Heart right ventricle (tissue), 16 donors: ENCODE measurements at places on chromosomes 1 and 21. TPM values are rescaled to one million over a fixed set of nuclear protein-coding genes. Genes with fewer than 3 reads are reported as not detected.
A peak's percentile ranks its signal among the peaks of the same experiment; 100 is the strongest.

The KCNJ6 gene
- total RNA-seq: not detected

The SNAP47 gene
- 102 TPM for total RNA-seq

The C1orf87 gene
- total RNA-seq: not detected

The TLR5 gene
- 2.4 TPM for total RNA-seq

The TRIM67 gene
- total RNA-seq: 0.28 TPM

The BPNT1 gene
- 20.8 TPM for total RNA-seq

The KCNJ9 gene
- total RNA-seq: not detected

The CROCC gene
- 6.0 TPM for total RNA-seq

- no peak overlapping the region for H3K4me3 ChIP-seq
- H3K27ac ChIP-seq: no peak overlapping the region
- H3K4me1 ChIP-seq: peaks cover 15% of the 10 kb centered on the region
- no peaks in the 10 kb centered on the region for H3K27me3 ChIP-seq
- DNase-seq: no peak
- H3K36me3 ChIP-seq: no peaks in the 10 kb centered on the region
Observed at GRCh38 chr21:34156957-34157356, 83.6 kb downstream of the MRPS6 start.

GRCh38 chr1:163824490-163824889 lies 502.7 kb downstream of the NUF2 start:
- DNase-seq: no peak
- H3K4me1 ChIP-seq: peaks cover 32% of the 10 kb centered on the region
- no peaks in the 10 kb centered on the region for H3K36me3 ChIP-seq
- H3K4me3 ChIP-seq: no peak overlapping the region
- no peak overlapping the region for H3K27ac ChIP-seq

GRCh38 chr1:3069491-3070308 lies 697 bp downstream of the PRDM16 start:
- H3K36me3 ChIP-seq: no peaks in the 10 kb centered on the region
- peaks cover 17% of the 10 kb centered on the region for H3K27me3 ChIP-seq
- peak; percentile 68 for DNase-seq
- H3K4me3 ChIP-seq: peak overlapping the region; percentile 81

GRCh38 chr1:201346337-201346939 lies 31.0 kb downstream of the TNNT2 start:
- DNase-seq: peak; percentile 62
- H3K36me3 ChIP-seq: no peaks in the 10 kb centered on the region
- H3K4me3 ChIP-seq: no peak overlapping the region
- no peaks in the 10 kb centered on the region for H3K27me3 ChIP-seq
- H3K4me1 ChIP-seq: no peaks in the 10 kb centered on the region
- no peak overlapping the region for H3K27ac ChIP-seq

DNA sequence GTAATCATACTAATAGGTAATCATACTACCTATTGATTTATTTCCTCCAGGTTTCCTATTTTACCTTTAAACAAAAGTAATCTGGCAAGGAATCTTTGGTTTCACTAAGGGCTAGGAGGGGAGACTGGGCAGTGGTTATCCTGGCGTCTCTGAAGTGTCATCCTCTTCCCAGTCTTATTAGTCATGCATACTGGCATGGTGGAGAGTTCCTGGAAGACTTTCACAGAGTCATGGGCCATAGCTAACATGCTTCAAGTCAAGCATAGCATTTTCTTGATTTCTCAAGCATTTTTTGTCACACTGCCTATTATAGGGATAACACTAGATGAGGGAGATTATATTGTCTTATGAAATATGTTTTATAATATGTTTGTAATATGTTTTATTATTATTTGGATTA lies 64.0 kb upstream of the ASB17 start:
- H3K4me1 ChIP-seq: no peaks in the 10 kb centered on the region
- H3K36me3 ChIP-seq: no peaks in the 10 kb centered on the region
- H3K4me3 ChIP-seq: no peak overlapping the region
- H3K27ac ChIP-seq: no peak overlapping the region

- no peak for DNase-seq
- no peaks in the 10 kb centered on the region for H3K4me1 ChIP-seq
- no peaks in the 10 kb centered on the region for H3K36me3 ChIP-seq
- H3K27ac ChIP-seq: no peak overlapping the region
- no peak overlapping the region for H3K4me3 ChIP-seq
Observed at GRCh38 chr1:156549390-156549789, 23.0 kb downstream of the IQGAP3 start.

- H3K27me3 ChIP-seq: no peaks in the 10 kb centered on the region
- no peaks in the 10 kb centered on the region for H3K36me3 ChIP-seq
- no peaks in the 10 kb centered on the region for H3K4me1 ChIP-seq
Observed at GRCh38 chr1:11622398-11622797, 31.8 kb downstream of the FBXO2 start.

- H3K4me1 ChIP-seq: no peaks in the 10 kb centered on the region
- H3K36me3 ChIP-seq: no peaks in the 10 kb centered on the region
- no peak for DNase-seq
- H3K4me3 ChIP-seq: no peak overlapping the region
- H3K27ac ChIP-seq: no peak overlapping the region
- H3K27me3 ChIP-seq: peaks cover 27% of the 10 kb centered on the region
Observed at GRCh38 chr21:44753357-44753756, 42.0 kb upstream of the TSPEAR start.

- H3K36me3 ChIP-seq: no peaks in the 10 kb centered on the region
- no peaks in the 10 kb centered on the region for H3K27me3 ChIP-seq
- H3K27ac ChIP-seq: peak overlapping the region; percentile 96
- H3K4me1 ChIP-seq: peaks cover 59% of the 10 kb centered on the region
Observed at GRCh38 chr1:27601771-27602461, 2.0 kb downstream of the AHDC1 start.

DNA sequence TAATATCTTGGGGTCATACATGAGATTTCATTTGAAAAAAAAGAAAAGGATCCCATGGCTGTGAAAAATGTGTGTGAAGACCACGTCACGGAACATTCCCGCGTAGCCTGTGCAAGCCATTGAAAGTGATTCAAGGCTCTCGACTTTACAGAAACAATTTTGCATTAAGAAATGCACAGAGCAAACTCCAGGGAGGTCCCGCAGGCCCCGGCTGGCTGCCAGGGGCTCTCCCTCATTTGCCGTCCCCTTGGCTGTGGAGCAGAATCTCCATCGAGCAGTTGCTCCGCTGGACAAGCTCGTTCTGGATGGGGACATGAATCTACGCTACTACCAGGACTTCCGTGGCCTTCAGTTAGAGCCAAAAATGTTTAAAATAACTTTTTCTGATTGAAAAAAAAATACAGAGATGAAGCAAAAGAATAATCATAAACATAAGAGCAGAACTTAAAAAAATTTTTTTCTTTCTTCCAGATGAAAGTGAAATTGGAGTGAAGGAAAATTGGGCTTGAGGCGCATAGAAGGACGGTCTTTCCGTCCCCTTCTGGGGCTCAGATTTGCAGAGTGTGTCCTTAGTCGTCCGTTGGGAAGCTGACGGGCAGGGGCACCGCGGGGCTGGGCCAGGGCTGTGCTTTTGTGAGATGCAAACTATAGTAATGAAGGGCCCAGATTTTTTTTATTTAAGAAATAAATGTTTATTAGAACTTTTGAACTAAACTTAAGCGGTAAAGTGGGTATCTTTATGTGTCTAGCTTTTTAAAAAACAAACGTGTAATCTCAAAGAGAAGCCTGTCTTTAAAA lies 68.1 kb upstream of the ARHGEF16 start:
- H3K4me1 ChIP-seq: no peaks in the 10 kb centered on the region
- H3K36me3 ChIP-seq: no peaks in the 10 kb centered on the region
- no peak overlapping the region for H3K27ac ChIP-seq
- H3K27me3 ChIP-seq: peaks cover 4% of the 10 kb centered on the region
- H3K4me3 ChIP-seq: no peak overlapping the region

DNA sequence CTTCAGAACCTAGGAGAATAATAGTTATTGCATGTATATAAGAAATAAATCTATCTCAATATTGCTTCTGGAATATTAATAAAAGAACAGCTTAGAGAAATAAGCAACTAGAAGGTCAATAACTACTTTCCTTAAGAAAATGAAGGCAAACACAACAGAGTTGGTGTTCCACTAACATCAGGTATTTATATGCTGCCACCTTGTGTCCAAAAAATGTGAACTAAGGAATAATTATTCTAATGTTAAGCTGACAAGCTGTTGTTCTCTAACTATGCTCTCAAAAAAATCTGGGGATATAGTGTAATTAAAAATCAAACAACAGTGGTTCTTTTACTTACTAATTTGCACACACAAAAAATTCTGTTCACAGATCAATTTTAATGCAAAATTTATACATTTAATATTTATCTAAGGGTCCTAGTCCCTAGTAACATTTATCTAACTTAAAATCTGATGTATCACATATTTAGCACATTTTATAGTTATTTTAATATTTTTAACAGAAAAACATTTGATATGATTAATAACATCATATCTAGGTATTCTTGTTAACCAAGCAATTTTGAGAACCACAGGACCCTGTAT lies 39.6 kb downstream of the UCHL5 start:
- peak; percentile 8 for DNase-seq
- no peaks in the 10 kb centered on the region for H3K4me1 ChIP-seq
- no peak overlapping the region for H3K27ac ChIP-seq
- no peak overlapping the region for H3K4me3 ChIP-seq
- no peaks in the 10 kb centered on the region for H3K27me3 ChIP-seq

DNA sequence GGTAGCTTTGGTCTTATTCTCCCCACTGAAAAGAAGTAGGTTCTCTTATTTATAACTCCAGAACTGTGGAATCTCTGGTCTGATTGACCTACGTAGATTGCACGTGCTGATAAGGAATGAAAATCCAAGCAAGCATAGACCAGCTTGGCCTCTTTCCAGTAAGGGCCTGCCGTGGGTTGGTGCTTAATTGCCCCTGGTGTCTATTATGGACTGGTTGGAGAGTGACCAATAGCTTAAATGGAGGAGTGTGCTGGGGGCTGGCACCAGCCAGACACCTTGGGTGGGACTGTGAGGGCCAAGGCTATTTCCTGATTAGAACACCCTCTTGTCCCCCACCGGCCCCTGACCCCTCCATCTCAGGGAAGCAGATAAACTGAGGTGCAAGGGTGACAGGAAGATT lies 74.0 kb downstream of the TENT5C start:
- no peak for DNase-seq
- H3K4me3 ChIP-seq: no peak overlapping the region
- peaks cover 37% of the 10 kb centered on the region for H3K4me1 ChIP-seq
- no peaks in the 10 kb centered on the region for H3K27me3 ChIP-seq

GRCh38 chr1:19737104-19737825 lies 62.5 kb downstream of the TMCO4 start:
- no peak overlapping the region for H3K27ac ChIP-seq
- no peaks in the 10 kb centered on the region for H3K27me3 ChIP-seq
- peaks cover 3% of the 10 kb centered on the region for H3K4me1 ChIP-seq
- H3K4me3 ChIP-seq: no peak overlapping the region
- DNase-seq: no peak

- no peak overlapping the region for H3K27ac ChIP-seq
- DNase-seq: no peak
- H3K36me3 ChIP-seq: no peaks in the 10 kb centered on the region
- H3K27me3 ChIP-seq: no peaks in the 10 kb centered on the region
- peaks cover 8% of the 10 kb centered on the region for H3K4me1 ChIP-seq
Observed at GRCh38 chr1:223125766-223126165, 17.3 kb downstream of the TLR5 start.

- DNase-seq: no peak
- H3K27ac ChIP-seq: no peak overlapping the region
- H3K4me1 ChIP-seq: no peaks in the 10 kb centered on the region
- H3K27me3 ChIP-seq: no peaks in the 10 kb centered on the region
- H3K36me3 ChIP-seq: no peaks in the 10 kb centered on the region
Observed at GRCh38 chr1:86258101-86258500, 101.5 kb upstream of the COL24A1 start.

DNA sequence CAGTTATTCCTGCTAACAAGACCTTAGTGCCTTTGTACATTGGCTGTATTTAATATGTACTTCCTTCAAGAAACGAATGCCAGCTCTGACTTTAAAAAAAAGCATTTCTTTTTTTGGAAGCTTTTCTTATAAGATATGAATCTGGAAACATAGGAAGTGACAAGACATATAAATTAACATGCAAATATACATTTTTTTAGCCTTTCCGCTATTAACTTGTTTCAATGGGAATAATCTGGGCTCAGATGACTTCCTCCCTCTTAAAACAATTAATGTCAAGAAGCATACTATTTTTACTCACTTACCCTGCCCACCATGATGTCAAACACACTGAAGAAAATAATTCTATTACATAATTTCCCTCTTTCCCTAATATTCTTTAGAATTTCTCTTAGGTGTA lies 1.4 kb downstream of the DENND1B start:
- H3K36me3 ChIP-seq: no peaks in the 10 kb centered on the region
- H3K27me3 ChIP-seq: no peaks in the 10 kb centered on the region
- DNase-seq: no peak

DNA sequence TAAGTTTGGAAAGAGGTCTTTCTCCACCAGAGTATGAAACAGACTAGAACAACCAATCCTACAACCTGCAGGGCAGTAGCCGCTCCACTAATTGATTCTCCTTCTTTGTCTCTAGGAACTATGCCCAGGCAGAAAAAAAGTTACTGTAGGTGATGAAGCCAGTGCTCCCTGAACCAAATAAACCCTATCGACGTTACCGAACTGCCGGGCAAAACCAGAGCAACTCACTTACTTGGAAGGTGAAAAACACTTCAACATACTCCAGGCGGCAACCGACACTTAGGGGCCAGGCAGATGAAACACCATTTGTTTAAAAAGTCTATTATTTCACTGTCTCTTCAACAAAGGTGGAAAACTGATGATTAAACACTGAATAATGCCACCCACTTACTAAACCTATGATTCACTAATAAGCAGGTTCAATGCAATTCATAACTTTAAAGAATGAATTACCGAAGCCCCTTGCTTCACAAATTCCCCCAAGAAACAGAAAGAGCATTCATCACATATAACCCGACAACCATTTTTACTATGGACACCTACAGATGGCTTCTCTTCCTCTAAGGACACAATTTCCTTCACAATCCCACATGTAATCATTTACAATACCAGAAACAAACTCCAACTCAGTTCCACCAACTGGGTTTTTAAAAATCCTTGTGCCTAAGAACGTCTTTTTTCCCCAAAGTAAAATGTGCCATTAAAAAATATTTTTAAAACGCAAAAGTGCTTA lies 1.6 kb downstream of the NRIP1 start:
- DNase-seq: no peak
- no peaks in the 10 kb centered on the region for H3K27me3 ChIP-seq
- H3K36me3 ChIP-seq: no peaks in the 10 kb centered on the region
- H3K4me1 ChIP-seq: peaks cover 49% of the 10 kb centered on the region
- H3K27ac ChIP-seq: peak overlapping the region; percentile 97

- DNase-seq: no peak
- no peak overlapping the region for H3K27ac ChIP-seq
- peaks cover 16% of the 10 kb centered on the region for H3K27me3 ChIP-seq
- no peak overlapping the region for H3K4me3 ChIP-seq
- H3K4me1 ChIP-seq: peaks cover 9% of the 10 kb centered on the region
Observed at GRCh38 chr21:41111681-41112080, 56.3 kb upstream of the BACE2 start.

DNA sequence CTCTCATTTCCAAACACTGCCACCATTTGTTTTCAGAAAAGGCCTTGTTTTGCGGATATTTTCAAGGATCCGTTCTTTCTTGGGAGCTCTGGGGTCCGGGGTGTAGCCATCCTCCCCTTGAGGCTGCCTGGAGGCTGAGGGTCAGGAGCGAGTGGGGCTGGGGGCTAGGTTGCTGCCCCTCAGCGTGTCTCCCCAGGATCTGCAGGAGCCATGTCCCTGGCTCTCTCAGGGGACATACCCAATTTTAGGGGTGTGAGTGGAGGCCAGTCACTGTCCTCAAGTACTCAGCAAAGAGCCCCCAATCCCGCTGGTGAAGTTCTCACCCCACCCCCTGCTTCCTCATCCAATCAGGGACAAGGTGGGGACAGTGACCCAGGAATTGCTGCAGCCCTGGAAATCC lies 15.0 kb upstream of the PRDM16 start:
- peaks cover 7% of the 10 kb centered on the region for H3K27me3 ChIP-seq
- DNase-seq: no peak
- H3K4me1 ChIP-seq: no peaks in the 10 kb centered on the region
- no peak overlapping the region for H3K27ac ChIP-seq

GRCh38 chr1:164875518-164875917 lies 316.5 kb downstream of the PBX1 start:
- no peak overlapping the region for H3K27ac ChIP-seq
- no peak overlapping the region for H3K4me3 ChIP-seq
- no peaks in the 10 kb centered on the region for H3K4me1 ChIP-seq
- no peak for DNase-seq
